ENCODE measurements at places on chromosomes 2 and 18. TPM values are rescaled to one million over a fixed set of nuclear protein-coding genes. Genes with fewer than 3 reads are reported as not detected.

ELOA2 gene
- not detected for polyA plus RNA-seq

MAP3K19 gene
- polyA plus RNA-seq: not detected

ZNF804A gene
- polyA plus RNA-seq: 0.02 TPM

CIB4 gene
- polyA plus RNA-seq: not detected

FARP2 gene
- polyA plus RNA-seq: 13.9 TPM

DNA sequence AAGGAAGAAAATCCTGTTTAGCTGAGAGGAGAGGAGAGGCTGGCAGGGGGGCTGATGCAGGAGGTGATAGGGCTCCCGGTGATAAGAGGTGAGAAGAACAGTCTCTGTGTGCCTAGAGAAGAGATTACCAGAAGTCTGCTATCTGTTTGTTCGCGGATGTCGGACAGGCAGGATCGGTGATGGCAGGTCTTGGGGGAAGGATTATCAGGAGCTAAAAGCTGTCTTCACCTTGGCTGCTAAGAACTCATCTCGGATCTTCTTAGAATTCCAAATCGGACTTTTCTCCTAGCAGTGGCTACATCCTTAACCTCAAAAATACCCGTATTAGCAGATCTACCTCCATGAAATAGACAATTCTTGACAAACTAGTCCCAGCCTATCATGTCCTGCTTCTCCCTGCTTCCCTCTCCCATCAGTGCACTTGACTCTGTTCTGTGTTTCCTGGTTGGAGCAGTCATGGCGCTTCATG lies 282.1 kb upstream of the TRIB2 start:
- H3K4me1 ChIP-seq: peaks cover 22% of the 10 kb centered on the region
- no peak overlapping the region for H3K4me3 ChIP-seq
- DNase-seq: no peak
- H3K36me3 ChIP-seq: no peaks in the 10 kb centered on the region
- no peak overlapping the region for H3K27ac ChIP-seq

Data from SK-N-SH (cell line).